ENCODE measurements at places on chromosomes 5 and 9.

GRCh38 chr5:90056911-90057705 lies 352.4 kb downstream of the CETN3 start:
- DNase-seq: no peak

GRCh38 chr5:133289686-133290367 lies 238.0 kb downstream of the HSPA4 start:
- DNase-seq: no peak

- no peak for DNase-seq
Observed at GRCh38 chr9:138066049-138066448, 188.5 kb downstream of the CACNA1B start.

GRCh38 chr5:150710165-150710564 lies 9.3 kb upstream of the RBM22 start:
- no peak for DNase-seq

- DNase-seq: peak; percentile 14
Observed at GRCh38 chr5:157820593-157821252, 38.2 kb downstream of the CLINT1 start.

DNA sequence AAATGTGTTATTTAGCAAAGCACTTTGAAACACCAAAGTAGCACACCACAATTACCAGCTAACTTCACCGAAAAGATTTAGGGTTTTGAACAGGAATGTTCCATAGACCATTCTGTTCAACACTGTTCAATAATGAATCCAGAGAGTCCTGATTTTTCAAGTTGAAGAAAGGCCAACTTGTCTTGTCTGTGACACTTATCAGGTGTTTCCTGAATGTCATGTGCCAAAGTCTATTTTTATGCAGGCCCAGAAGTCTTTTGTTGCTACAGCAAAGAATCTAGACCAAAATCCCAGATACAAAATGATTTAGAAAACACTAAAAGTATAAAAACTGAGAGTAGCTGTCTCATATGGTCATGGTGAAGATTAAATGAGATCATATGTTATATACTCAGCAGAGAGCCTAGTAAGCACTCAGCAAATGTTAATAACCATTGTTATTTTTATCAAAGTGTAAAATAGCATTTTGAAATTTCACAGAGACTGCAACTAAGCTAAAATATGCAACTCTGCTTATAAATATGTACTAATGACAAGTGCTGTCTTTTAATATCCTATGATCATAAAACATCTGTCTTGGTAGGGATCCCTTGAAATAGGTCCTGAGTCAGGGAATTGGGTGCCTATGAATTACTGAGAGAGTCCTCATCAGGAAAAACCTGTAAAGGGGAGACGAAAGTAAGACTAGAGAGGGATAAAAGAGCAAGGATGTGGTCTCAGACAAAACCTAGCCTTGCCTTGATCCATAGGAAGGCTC lies 122.4 kb upstream of the SLC12A2 start:
- DNase-seq: no peak

DNA sequence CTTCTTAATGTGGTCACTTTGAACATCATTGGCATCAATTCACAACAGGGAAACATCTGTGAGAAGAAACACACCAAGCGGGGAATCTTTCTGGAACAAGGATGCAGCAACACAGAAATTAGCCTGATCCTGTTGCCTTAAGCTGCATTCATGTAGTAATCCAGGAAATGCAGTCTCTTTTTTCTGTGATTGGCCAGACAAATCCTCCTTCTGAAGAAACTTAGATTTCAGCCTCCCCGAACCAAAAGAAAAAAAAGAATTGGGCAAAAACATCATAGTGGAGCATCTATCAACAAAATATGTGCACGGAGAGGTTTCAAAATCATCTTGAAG lies 7.2 kb upstream of the XPA start:
- no peak for DNase-seq

GRCh38 chr9:71853084-71853483 lies 57.9 kb downstream of the ABHD17B start:
- DNase-seq: no peak

DNA sequence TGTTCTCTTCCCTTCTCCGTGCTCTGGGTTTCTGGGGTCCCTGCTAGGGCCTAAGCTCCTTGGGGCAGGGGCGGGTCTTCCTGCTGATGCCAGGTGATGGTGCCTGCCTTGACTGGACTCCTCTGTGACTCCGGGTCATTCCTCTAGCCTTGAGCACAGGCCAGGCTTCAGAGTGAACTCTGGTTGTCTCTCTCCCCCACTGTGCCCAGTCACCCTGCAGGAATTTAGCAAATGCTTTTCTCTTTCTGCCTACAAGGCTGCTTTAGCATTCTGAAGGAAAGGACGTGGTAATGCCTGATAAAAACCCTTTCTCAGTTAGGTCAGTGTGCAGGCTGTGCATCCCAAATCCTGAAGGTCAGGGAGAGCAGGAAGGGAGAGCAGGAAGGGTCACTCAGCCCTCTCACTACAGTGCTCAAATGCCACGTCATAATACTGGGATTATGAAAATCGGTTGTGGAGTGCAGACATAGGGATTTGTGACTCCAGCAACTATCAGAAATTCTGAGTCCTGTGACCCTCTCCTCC lies 2.7 kb downstream of the CXCL14 start:
- DNase-seq: no peak
